Tongue (tissue), 3 donors: ENCODE measurements at places on chromosomes 13 and 19. TPM values are rescaled to one million over a fixed set of nuclear protein-coding genes. Genes with fewer than 3 reads are reported as not detected.

The RGCC gene
- total RNA-seq, result 36.6 TPM

The FFAR2 gene
- 15.6 TPM for total RNA-seq

The KLF2 gene
- total RNA-seq, result 14.2 TPM

The PSG11 gene
- total RNA-seq, result not detected

The CYP4F8 gene
- not detected for total RNA-seq

The ZNF534 gene
- not detected for total RNA-seq

The BEST2 gene
- total RNA-seq, result not detected

The RFPL4AL1 gene
- not detected for total RNA-seq

The RNASEH2B gene
- total RNA-seq, result 50.3 TPM

The TRPC4 gene
- total RNA-seq, result 2.1 TPM

The FXYD1 gene
- total RNA-seq, result 44.2 TPM

The SLAIN1 gene
- 8.9 TPM for total RNA-seq

The LSR gene
- total RNA-seq, result 26.5 TPM

The ZNF582 gene
- total RNA-seq, result 3.4 TPM

The ZNF576 gene
- 8.8 TPM for total RNA-seq

The CEACAM20 gene
- not detected for total RNA-seq

The ZNF737 gene
- 20.9 TPM for total RNA-seq

The VAV1 gene
- 2.5 TPM for total RNA-seq

The NLRP12 gene
- 0.41 TPM for total RNA-seq

The PGLYRP1 gene
- total RNA-seq, result 0.82 TPM

The FUT3 gene
- 10.8 TPM for total RNA-seq

The ZNF180 gene
- total RNA-seq, result 16.3 TPM

The PRR12 gene
- 9.4 TPM for total RNA-seq

The KLK14 gene
- total RNA-seq, result 0.72 TPM

The ZNF606 gene
- 28.5 TPM for total RNA-seq
